Activated effector memory CD4-positive, alpha-beta T cell treated with anti-CD3 and anti-CD28 coated beads, Interleukin-2, amount 50 U/mL, for 16 hours (primary cell): ENCODE measurements at places on chromosomes 2 and 18.

DNA sequence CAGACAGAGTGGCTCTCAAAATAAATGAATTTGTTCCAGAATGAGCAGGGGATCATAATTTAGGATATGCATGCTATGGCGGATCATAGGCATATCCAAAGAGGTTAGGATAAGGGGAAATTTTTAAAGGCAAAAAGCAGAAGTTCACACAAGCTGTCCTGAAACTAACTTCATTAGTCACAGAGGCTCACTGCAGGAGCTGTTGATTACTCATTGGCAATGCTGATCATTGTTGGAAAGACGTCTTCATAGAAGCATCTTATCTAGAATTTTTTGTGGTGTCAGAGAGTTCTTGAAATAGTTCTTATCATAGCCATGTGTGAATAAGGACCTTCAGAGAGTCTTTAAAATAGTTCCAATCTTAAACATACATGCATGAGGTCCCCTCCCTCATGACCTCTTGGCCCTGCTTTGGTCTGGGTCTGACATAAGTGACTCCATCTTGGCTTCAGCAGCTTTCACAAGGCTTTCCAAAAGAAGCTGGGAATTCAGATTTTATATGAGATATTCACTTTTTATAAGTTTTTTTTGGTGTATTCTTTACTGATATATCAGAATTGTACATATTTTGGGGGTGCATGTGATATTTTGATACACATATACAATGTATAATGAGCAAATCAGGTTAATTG lies 7.5 kb upstream of the CCDC195 start:
- no peak for DNase-seq

DNA sequence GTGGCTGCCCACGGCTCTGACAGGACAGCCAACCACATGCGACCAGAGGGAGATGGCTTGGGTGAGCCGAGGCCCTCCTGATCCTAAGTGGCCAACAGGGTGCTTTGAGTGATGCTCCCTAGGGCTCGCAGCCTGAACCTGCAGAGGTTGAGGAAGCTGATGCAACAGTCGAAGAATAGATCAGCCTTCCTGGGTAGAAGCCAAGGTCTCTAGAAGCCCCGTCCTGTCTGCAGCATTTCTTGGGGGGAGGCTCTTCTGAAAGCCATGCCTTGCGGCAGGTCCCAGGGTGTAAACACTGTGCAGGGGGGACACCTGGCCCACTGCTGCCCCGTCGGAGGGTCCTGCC lies 136.4 kb downstream of the HDAC4 start:
- DNase-seq, result peak; percentile 69

- no peak for DNase-seq
These were observed 7.8 kb downstream of the ATG4B start for GRCh38 chr2:241645056-241645914.

DNA sequence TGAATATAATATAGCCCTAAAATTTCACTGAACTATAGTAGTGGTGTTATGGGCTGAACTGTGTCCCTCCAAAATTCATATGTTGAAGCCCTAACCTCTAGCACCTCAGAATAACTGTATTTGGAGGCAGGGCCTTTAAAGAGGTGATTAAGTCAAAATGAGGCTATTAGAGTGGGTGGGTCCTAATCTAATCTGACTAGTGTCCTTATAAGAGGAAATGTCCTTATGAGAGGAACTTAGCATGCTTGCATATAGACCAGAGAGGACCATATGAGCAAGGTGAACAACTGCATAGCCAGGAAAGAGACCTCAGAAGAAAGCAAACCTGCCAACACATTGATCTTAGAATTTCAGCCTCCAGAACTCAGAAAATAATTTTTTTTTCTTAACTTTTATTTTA lies 238.4 kb downstream of the ZEB2 start:
- no peak for DNase-seq

GRCh38 chr2:204161886-204162285 lies 225.3 kb downstream of the ICOS start:
- no peak for DNase-seq

DNA sequence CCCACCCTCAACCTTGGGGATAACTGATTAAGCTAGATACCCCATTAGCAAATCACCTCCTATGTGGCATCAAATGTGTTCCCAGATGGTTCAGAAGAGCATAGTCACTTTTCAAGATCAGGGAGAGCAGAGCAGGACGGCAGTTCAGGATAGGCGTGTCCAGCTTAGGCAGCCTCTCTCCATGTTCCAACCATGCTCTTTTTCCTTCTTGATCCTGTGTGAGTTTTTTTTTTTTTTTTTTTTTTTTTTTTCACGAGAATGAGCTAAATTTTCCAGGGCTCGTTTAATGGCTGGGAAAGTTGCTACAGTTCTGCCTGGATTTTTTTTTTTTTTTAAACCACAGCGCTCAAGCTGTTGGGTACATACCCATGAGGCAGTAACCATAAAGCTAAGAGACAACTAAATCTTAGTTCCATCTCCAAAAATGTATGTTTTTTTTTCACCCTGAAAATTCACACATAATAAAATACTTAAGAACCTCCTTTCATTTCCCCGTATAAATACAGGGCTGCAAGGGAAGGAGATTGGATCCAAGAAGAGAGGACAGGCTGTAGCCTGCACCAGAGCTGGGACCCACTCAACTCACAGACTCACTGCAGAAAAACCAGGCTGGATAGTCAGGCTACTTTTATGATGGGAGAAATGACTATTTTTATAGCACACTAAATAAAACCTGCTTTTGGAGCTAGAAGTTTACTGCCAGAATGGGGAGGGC lies 244.3 kb downstream of the SETBP1 start:
- no peak for DNase-seq

- no peak for DNase-seq
These were observed 150.9 kb downstream of the RTP5 start for GRCh38 chr2:242020196-242021004.
